ENCODE measurements at places on chromosomes 11 and 22.

- DNase-seq: peak; percentile 27
Measured at GRCh38 chr22:46612904-46613605, 7.1 kb upstream of the GRAMD4 start.

DNA sequence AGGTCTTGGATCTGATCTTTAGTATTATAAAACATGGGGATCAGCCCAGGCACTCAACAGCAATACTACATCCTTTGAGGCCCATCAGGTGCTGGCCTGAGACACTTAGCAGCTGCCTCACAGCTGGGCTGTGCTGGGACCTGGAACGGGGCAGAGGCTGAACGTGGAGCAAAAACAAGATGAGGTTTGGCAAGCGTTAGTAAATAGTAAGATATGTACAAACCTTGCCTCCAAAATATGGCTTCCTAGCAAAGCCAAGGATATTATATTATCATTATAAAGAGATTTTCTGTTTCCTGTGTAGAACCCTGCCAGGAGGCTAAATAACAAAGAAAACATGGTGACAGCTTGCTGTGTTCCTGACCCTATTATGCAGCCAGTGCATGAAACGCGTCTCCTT is 60.0 kb upstream of the SPON1 start:
- no peak for DNase-seq

DNA sequence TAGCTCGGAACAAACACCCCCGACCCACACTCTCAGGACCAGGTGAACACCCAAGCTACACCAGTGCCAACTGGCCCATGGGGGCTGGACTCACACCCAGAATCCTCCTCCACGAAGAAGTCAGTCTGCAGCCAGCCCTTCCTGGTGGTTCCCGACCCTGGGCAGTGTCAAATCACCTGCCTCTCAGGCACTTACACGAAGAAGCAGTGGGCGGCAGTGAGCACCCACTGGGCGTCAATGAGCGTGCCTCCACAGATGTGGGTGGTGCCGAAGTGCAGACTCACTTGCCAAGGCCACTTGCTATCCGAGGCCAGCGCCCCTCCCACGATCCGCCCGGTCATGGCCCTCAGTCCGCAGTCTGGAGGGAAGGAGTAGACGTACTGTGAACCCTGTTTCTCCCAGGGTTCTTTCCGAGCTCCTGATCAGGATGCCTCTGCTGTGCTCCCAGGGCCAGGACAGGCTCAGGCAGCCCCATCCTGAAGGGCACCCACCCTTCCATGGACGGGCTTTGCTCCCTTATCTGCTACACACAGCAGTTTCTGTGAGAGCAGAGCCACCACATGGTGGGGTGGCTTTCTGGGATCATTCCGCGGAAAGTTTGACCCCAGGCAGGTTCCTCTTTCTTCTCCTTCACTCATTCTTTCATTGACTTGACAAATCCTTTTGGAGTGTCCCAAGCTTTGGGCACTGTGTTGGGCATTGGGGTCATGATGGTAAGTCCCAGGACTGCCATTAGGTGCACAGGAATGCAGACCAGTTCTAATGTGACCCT is 19.4 kb downstream of the TMPRSS13 start:
- DNase-seq: no peak

DNA sequence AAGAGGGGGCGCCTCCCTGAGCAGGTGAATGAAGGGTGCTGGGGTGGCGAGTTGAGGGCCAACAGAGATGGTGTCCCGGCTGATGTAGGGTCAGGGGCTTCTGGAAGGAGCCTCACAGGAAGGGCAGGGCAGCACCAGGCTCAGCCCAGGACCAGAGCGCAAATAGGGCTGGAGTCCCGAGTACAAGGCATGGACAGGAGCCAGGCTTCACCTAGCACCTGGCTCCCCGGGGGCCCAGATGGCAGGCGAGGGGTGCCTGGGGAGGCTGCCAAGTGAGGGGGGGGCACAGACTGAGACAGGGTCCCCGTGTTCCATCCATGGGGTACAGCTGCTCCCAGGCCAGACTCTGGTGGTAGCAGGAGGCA is 105.8 kb downstream of the KCNQ1 start:
- DNase-seq: no peak

DNA sequence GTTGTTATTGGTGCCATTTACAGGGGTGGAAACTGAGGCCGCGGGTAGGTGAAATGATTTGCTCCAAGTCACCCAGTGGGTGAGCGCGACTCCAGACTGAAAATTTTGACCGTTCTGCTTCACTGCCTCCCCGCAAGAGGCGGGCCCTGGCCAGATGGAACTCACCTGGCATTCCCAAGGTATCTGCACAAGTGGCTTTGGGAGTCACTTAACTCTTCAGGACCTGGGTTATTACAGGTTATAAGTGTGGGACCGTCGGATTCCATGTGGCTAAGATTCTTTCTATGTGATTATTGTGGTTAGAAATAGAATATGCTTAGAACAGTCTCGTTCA is 598 bp downstream of the CABIN1 start:
- no peak for DNase-seq

DNA sequence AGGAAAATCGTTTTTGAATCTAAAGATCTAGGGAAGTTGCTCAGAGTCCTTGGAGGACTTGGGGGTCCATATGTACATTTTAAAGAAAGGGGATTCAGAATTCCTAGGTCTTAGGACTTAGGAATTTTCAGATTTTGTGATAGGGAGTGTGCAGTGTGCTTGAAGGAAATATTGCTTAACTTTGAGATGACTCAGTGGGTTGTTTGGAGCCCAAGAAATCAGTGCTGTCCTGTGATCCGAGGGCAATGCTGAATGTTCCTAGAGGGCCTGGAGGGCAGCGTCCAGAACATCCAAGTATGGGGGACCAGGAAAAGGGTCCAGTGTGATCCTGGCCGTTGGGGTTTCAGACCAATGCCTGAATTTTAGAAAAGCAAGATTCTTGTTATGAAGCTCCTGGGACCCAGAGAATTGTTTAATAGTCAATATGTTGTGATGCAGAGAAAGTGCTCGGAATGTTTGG is 3.1 kb upstream of the IGF2 start:
- no peak for DNase-seq

Measured in activated CD4-positive, alpha-beta T cell treated with anti-CD3 and anti-CD28 coated beads for 24 hours (primary cell).